ENCODE measurements at places on chromosomes 2 and 18.

DNA sequence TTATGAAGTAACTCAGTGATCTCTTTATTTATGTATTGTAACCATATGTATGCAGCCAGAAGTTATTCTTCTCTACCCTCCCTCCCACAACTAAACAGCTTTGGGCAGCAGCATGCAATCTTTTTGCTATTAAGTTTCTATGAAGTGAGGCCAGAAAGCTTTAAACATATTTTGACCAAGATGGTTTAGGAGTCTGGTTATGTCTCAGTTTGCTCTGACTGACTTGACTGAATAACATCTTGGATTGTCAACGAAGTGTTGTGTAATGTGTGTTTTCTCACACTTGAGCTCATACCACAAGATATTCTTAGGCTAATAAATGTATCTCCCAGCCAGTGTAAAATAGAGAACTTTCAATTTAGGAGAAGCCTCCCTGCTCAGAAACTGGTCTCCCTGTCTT lies 104.3 kb downstream of the TTC27 start:
- no peak for DNase-seq

DNA sequence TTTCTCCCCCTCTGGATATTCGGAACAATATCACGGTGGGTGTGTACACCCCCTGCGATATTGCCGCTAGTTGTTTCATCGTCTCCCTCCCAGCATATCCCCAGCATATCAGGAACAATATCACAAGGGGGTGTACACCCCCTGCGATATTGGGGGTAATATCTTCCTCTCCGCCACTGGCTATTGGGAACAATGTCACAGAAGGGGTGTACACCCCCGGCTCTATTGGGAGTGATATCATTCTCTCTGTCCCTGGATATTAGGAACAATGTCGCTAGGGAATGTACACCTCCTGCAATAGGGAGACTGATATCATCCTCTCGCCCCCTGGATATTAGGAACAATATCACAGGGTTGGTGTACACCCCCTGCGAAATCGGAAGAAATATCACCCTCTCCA lies 1932.0 kb downstream of the SUCLG1 start:
- no peak for DNase-seq

DNA sequence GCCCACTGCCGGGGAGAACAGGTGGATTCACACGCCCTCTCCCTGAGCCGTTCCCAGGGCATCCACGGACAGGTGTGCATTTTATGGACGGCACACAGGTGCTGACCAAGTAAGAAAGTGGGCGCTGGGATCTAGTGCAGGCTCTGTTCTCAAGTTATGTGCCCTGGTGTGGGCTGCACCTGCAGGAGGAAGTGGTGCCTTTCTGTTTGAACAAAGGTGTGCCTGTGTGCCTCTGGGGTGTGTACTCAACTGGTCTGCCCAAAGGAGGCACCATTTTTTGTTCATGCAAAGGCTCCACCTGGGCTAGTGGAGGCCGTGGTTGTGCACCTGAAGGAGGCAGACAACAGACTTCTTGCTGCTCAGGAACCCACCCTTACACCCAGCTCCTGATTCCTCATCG lies 88.2 kb upstream of the HK2 start:
- no peak for DNase-seq

DNA sequence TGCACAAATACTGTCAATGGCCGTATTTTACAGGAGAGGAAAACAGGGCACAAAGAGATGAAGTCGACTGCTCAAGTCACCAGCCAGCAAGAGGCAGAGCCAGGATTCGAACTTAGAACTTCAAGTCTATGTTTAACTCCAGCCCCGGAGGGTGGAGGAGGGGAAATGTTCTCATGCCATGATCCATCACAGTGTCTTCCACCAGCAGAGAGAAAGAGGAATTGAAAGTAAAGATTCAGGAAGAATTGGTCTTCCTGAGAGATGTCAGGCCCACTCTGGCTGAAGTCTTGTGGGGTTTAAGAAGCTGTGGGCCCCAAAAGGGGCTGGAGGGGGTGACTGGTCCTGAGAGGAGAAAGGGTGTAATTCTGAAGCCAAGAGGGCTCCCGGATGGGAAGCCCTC lies 260.0 kb downstream of the TNS1 start:
- peak; percentile 13 for DNase-seq

GRCh38 chr2:223122781-223123180 lies 70.8 kb downstream of the KCNE4 start:
- DNase-seq: no peak

DNA sequence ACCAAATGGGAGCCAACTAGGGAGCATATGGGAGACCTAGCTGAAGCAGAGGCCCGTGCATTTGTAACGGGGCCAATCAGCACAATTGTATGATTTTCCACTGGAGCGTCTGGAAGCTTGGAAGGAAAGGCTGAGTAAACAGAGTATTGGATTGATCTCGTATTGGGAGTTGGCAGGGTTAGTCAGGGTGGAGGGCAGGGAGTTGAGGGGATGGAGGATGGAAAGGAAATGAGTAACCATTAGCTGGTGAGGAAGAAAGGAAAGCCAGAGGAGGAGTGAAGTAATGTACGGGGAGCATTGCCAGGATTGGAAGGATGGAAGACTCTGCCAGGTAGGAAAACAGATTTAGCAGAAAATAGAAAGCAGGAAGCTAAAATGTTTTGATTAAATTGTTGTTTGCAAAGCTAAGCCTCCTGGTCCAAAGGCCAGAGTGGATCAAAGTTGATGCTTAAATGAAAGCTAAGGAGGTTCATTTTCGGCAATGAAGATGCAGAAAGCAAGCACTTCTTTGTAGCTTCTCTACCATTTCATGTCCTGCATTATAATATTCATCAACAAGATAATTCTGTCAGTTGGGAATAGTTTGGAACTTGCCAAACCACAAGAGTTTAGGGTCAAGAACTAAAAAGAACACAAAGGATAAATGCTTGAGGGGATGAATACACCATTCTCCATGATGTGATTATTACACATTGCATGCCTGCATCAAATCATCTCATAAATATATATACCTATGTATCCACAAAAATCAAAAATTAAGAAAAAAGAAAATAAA lies 75.6 kb upstream of the TTN start:
- DNase-seq: no peak

GRCh38 chr2:2331881-2332280 lies 806 bp upstream of the MYT1L start:
- no peak for DNase-seq

GRCh38 chr18:27175914-27176313 lies 9.2 kb downstream of the CHST9 start:
- no peak for DNase-seq

DNA sequence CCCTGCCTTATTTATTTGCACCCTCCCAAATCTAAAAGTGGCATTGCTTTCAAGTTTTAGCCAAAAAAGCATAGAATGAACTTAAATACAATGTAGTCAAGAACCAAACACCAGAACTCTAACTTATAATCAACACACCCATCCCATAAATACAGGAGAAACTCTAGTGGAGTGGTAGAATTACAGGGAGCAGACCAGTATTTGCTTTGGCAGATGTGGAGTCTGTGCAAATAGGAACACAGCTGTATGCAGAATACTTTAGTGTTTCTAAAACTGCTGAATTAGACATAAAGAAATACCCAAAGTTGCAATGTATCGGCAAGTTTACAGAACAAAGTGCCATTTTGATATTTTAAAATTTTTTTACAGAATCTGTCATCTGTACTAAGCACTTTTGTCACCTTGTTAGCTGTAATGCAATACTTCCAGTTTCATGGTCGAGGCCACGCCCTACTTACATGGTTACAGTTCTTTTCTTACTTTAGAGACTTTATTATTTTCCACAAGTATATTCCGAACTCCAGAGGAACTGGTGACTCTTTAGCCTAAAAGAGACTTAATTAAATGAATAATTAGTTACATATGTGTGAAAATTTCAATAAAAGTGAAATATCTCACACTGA lies 23.7 kb upstream of the COL5A2 start:
- no peak for DNase-seq

All from activated CD8-positive, alpha-beta T cell treated with anti-CD3 and anti-CD28 coated beads, Interleukin-2, amount 10 ng/mL, durations not matched to agents 7 days and 5 days (primary cell).